ENCODE measurements at places on chromosomes 2 and 18.

DNA sequence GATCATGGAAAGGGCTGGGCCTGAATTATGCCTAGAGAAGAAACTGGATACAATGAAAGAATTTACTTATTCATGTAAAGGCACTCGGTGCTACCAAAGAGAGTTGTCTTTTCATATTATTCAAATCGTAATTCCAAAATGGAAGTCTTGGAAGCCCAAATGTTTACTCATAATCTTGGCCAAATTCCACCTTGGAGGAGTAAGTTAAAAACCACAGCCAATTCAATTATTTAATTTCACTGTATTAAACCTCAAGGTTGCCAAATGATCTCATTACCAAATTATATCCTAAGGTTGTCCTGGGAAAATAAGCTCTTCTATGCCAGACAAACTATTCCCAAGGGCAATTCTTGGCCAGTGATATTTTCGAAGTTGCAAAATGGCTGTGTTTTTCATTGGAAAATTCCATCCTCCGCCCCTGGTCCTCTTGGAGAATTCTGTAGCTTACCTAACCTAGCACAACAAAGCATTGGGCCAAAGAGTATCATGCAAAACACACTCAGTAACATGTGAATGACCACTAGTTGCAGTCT, 11.1 kb upstream of the VPS4B start:
- no peak for DNase-seq

DNA sequence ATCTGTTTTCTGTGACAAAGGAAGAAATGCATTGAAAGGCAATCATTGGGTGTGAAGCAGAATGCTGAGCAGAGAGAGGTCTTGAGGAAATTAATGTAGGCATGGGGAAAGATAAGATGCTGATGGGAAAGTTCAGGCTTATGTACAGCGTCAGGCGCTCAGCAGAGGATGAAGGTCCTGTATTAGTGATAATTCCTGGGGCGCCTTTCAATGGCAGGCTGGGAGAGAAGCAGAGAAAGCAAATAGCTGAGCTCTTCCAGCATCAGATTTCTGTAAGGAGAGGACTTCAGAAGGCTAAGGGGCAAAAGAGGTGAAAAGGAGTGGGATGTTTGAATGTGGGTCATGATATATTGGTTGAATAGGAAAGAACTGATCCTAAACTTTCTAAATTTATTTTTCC, 129.8 kb downstream of the HNMT start:
- no peak for DNase-seq

DNA sequence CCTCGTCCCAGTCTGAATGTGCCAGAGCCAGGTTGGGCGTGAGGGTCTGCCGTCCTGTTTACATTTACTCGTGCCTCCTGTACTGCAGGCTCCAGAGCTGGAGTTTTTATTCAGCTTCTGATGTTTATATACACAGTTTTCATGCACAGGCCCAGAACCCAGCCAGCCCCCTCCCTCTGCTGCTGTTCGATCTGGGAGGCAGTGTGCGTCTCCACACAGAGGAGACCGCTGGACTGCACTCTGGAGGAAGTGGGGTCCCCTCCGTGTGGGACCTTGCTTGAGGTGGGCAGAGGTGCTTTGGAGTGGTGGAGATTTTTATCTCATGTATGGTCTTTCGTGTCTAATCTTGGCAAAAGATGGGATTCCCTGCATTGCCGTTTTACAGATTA, 90.6 kb downstream of the GLI2 start:
- DNase-seq: no peak

- DNase-seq: no peak
These were observed 286.5 kb upstream of the SYT4 start for GRCh38 chr18:43563780-43564179.

DNA sequence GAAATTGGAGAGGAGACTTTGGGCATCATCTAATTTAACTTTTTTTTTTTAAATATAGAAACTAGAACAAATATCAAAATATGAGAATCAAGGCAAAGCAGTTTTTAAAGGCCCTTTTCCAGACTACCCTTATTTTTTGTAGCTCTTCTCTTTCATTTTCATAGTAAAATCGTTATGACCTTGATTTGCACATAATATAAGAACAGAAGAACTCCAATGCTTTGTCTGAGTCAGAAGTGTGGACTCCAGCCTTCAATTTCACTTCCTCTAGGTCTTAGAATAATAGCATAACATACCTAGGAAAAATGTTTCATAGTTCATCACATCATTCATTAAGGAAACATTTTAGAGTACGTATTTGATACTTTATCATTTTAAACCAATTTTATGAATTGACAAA, 74.4 kb downstream of the ANKRD12 start:
- no peak for DNase-seq

GRCh38 chr2:42775186-42775585, 11.3 kb upstream of the OXER1 start:
- DNase-seq: no peak

- no peak for DNase-seq
These were observed 908 bp downstream of the ERLEC1 start for GRCh38 chr2:53787614-53788289.

All from stimulated activated CD4-positive, alpha-beta T cell treated with anti-CD3 and anti-CD28 coated beads, TNF-alpha, amount 100 ng/mL, for 1 hour (primary cell).